Nucleus accumbens (tissue), 56 donors: ENCODE measurements at places on chromosomes 3 and 15.

- DNase-seq: no peak
These were observed 33.6 kb upstream of the APH1B start for GRCh38 chr15:63243776-63244175.

GRCh38 chr15:62732078-62732477 is 310.5 kb upstream of the TPM1 start:
- no peak for DNase-seq

- no peak for DNase-seq
These were observed 563.2 kb downstream of the GBE1 start for GRCh38 chr3:81198216-81198615.

GRCh38 chr3:48528048-48528447 is 24.1 kb upstream of the SHISA5 start:
- no peak for DNase-seq

DNA sequence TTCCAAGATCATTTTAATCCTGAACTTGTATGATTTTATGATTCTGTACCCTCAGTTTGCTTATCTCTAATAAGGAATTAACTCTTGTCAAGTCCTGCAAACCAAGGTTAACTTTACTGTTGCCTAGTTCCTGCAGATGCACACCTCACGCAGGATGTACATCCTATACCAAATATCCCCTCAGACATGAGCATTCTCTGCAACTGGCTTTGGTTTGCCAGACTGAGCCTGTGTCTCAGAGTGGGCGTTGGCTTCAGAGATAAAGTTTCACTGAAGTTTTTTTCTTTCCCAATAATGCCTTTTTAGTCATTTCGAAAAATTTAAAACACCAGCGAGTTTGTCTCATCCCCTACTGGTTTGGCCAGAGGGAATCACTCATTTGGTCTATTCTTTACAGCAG is 173.9 kb downstream of the NR2F2 start:
- DNase-seq: no peak

DNA sequence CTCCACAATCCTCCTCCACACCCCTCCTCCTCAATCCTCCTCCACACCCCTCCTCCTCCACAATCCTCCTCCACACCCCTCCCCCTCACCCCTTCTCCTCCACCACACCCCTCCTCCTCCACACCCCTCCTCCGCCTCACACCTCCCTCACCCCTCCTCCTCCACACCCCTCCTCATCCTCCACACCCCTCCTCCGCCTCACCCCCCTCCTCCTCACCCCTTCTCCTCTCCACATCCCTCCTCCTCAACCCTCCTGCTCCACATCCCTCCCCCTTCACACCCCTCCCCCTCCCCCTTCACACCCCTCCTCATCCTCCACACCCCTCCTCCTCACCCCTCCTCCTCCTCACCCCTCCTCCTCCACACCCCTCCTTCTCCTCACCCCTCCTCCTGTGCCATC is 69.8 kb upstream of the BLM start:
- no peak for DNase-seq

DNA sequence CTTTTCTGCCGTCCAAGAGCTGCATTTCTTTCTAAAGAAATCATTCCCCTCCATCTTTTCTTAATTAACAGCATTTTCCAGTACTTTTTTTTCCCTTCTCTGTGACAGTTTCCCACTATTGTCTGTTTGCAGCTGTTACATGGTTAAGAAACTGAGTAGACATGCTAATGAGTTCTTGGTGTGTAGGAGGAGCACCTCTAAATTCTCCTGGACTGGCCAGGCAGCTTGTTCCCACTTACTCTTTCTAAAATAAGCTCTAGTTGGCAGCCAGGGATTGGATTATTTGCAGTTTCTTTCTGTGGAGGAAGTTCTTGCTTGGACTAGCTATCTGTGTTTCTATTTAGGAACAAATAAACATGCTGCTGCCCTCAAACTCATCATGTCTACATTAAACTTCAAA is 235.1 kb upstream of the GAP43 start:
- no peak for DNase-seq

DNA sequence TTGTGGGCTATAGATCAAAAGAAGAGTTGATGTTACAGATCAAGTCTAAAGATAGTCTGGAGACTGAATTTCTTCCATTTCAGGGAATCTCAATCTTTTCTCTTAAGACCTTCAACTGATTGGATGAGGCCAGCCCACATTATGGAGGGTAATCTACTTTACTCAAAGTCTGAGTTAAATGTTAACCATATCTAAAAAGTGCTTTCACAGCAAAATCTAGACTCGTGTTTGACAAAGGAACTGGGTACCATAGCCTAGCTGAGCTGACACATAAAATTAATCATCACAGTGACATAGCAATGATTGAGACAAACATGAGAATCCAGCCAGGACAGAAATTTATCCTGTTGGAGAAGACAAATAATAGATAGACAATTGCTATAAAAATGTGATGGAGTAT is 407.9 kb upstream of the GRM7 start:
- DNase-seq: no peak
